Ascending aorta (tissue), 2 donors: ENCODE measurements at places on chromosomes 11 and 22. TPM values are rescaled to one million over a fixed set of nuclear protein-coding genes. Genes with fewer than 3 reads are reported as not detected.

- no peaks in the 10 kb centered on the region for H3K36me3 ChIP-seq
- peak; percentile 95 for DNase-seq
- no peaks in the 10 kb centered on the region for H3K27me3 ChIP-seq
- peak overlapping the region; percentile 19 for H3K4me3 ChIP-seq
- H3K27ac ChIP-seq = peak overlapping the region; percentile 93
- peaks cover 19% of the 10 kb centered on the region for H3K4me1 ChIP-seq
Observed at GRCh38 chr11:36455658-36456111, 54.4 kb downstream of the TRAF6 start.

GRCh38 chr11:76820184-76820566 lies 37.0 kb downstream of the TSKU start:
- H3K36me3 ChIP-seq = no peaks in the 10 kb centered on the region
- no peaks in the 10 kb centered on the region for H3K27me3 ChIP-seq
- H3K27ac ChIP-seq = no peak overlapping the region
- no peak overlapping the region for H3K4me3 ChIP-seq

GRCh38 chr11:88363648-88364065 lies 26.1 kb upstream of the CTSC start:
- H3K4me1 ChIP-seq = no peaks in the 10 kb centered on the region
- H3K36me3 ChIP-seq = no peaks in the 10 kb centered on the region
- H3K27me3 ChIP-seq = no peaks in the 10 kb centered on the region
- no peak overlapping the region for H3K4me3 ChIP-seq

- no peaks in the 10 kb centered on the region for H3K27me3 ChIP-seq
Observed at GRCh38 chr22:48475661-48476345, 1351.9 kb downstream of the BRD1 start.

- no peak overlapping the region for H3K4me3 ChIP-seq
- H3K27me3 ChIP-seq = no peaks in the 10 kb centered on the region
- H3K4me1 ChIP-seq = no peaks in the 10 kb centered on the region
- no peak for DNase-seq
- no peak overlapping the region for H3K27ac ChIP-seq
- H3K36me3 ChIP-seq = no peaks in the 10 kb centered on the region
Observed at GRCh38 chr11:129224538-129224937, 32.4 kb upstream of the ARHGAP32 start.

Gene MADD
- 31.7 TPM for total RNA-seq

Gene MPPED1
- total RNA-seq = not detected

Gene MAPK8IP2
- total RNA-seq = not detected
